ENCODE measurements at places on chromosomes 7 and 10.

GRCh38 chr7:57199252-57199651, 67.0 kb upstream of the ZNF479 start:
- no peak for DNase-seq

DNA sequence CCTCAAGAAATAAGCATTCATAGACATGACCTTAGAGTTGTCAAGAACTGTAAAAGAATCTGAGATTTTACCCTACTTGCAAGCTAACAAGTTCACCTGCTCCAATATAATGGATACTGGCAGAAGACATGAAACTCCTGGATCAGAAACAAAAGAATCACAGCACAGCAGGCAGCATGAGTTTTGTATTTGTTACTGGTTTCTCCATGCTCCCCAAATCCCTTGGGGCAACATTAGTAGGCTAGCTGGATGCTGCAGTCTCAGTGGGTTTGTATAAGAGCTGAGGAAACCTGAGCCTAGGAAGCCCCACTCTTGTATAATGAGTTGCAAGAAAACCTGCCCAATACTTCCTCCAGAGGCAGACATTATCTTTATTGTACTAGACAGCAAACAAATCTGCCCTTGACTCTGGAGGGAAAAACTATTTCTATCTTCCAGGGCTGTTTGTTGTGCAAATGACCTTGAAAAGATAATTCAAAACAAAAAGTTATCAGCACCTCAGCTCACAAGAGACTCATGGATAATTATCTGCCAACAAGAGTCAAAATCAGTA, 64.8 kb downstream of the ABLIM1 start:
- no peak for DNase-seq

GRCh38 chr7:139618482-139619366, 95.2 kb downstream of the CLEC2L start:
- DNase-seq, result peak; percentile 69

DNA sequence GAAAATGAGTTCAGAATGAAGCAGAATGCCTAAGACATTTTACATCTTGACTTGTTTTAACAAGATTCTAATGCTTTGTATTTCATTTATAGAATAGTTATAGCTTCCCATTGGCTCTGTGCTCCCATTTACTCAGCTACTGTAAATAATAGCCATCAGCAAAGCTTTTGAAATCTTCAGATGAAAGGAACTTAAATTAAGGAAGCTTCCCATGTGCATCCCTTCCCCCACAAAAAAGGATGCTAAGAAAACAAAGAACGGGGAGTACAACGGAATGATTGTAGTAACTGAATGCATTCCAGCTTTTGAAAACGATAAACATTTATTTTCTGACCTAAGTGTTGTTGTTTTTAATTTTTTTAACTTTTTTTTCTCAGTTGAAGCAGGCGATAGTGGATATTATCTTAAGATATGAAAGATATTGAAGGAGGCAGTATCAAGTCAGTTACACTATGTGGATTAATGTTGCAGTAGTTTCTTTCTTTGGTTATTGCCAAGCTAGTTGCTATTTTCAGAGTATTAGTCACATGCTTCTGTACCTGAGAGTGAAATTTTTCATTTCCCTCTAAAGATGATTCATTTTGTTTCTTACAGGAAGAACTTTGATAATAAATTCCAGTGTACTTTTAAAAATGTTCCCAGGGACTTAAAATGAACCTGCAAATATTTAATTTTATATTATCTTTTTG, 129.2 kb downstream of the KCND2 start:
- DNase-seq, result no peak

DNA sequence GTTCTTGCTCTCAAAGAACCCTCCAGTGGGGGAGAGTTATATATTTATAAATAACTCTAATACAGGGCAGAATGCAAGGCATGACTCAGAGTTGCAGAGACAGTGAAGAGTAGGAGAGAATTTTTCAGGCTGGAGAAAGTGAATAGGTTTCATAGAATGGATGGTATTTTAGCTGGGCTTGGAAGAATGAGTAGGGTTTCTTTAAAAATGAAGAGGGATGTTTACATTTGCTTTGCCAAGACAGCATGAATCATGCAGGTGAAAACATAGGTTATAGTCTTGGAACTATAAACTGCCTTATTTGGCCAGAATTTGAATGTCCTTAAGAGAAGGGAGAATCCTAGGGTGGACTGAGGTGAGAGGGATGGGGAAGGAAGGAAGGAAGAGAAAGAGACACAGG, 124.8 kb downstream of the CPED1 start:
- DNase-seq, result no peak

DNA sequence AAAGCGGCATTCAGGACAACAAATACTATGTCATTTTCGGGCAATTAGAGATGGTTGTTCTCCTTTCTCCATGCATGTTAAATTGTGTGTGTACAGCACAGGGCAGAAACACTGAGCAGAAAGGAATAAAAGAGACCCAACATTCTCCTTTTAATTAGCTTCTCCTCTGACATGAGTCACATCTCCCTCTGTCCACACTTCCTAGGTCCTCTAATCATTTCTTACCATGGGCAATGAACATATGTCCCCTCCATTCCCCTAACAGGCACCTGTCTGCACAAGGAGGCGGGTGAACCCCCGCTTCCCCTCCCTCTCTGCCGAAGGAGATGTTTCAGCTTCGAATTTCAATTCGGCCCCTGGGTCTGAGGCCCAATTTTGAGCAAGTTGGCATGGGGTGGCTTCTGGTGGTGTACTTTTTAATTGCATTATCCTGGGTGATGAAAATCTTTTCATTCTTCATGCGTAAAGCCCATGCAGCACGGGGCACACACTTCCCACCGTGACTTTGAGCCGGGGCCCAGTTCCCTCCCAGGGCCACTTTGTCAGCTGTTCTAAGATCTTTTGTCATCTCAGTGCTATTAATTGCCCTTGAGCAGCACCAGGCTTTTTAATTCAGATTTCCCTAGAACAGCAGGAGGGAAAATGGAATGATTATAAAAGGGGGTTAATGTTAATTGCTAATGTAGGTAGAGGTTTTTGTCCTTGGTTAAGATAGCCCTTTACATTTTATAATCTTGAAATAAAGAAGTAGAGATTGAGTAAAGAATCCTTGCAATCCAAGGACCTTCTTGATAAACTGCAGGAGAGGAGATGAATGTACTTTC, 219.5 kb upstream of the NRP1 start:
- DNase-seq, result no peak

DNA sequence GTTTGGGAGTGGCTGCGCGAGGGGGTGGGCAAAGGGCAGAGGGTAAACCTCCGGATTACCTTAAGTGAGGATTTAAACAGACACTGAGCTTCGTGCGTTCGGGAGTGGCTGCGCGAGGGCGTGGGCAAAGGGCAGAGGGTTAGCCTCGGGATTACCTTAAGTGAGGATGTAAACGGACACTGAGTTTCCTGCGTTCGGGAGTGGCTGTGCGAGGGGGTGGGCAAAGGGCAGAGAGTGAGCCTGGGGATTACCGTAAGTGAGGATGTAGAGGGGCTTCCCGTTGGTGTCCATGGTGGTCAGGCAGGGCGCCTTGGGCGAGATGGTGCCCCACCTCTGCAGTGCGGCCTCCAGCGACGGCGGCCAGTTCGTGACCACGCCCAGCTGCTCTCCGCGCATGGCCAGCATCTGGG, 275.8 kb downstream of the DIP2C start:
- DNase-seq, result no peak

DNA sequence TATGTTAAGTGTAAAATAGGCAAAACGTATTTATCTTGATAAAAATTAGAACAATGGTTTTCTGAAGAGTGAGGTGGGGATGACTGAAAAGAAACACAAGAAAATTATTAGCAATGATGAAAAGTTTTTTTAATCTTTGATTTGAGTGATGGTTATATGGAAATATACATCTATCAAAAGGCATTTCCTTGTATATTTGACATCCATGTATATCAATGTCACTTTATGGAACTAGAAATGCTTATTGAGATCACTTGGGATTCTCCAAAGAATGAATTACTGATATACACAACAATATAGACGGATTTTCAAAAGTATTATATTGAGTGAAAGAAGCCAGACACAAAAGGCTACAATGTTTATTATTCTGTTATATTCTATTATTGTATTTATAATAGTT, 1042.0 kb upstream of the POT1 start:
- DNase-seq, result no peak

DNA sequence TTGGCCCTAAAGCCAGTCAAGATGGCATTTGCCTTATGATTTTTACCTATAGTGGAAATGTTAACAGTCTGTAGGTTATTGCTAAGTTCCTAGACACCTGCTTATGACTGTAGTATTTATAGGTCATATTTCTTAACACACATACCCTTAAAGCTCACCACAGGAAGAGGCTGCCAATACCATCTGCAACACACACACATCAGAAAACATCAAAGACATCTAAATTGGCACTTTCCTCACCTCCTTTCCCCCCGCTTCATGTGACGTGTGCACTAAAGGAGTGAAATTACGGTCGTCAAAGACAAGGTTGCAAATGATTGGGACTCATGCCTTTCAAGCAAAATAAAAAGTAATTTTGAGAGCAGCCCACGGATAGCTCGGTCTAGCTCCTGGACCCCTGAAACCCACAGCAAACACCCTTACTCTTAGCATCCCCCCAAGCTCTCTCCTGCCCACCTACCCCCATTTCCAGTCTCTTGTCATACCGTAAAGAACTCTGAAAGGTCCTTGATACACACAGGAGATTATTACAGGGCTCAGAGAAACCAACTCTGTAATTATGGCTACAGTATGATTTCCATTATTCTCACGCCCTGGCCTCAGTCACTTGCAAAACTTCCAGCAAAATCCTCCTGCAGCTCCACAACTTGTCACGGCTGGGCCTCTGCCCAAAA, 90.5 kb downstream of the PLXNA4 start:
- peak; percentile 27 for DNase-seq

- DNase-seq, result no peak
Observed at GRCh38 chr7:66860767-66861166, 60.3 kb upstream of the TMEM248 start.

- no peak for DNase-seq
Observed at GRCh38 chr7:479948-480499, 39.6 kb downstream of the PDGFA start.
